Stimulated activated CD4-positive, alpha-beta T cell treated with anti-CD3 and anti-CD28 coated beads, Interleukin-1b, Interleukin-23, amount 100 ng/mL, for 24 hours (primary cell): ENCODE measurements at places on chromosomes 6 and 20.

DNA sequence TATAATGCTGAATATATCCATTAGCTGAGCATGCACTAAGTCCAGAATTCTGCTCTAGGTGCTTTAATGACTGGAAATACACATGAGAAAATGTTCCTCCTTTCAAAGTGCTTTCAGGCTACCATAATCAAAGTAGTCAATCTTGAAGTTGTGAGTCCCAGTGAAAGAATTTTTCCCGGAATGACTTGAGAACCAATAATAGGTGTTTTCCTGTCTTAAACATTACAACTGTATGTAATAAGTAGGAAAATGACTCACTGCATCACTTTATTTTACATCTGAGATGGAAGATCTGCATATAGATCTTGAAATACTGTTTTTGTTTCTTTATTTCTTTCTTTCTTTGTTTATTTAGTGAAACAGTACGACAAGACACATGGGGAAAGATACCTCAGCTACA, 437.4 kb upstream of the JAG1 start:
- no peak for DNase-seq

DNA sequence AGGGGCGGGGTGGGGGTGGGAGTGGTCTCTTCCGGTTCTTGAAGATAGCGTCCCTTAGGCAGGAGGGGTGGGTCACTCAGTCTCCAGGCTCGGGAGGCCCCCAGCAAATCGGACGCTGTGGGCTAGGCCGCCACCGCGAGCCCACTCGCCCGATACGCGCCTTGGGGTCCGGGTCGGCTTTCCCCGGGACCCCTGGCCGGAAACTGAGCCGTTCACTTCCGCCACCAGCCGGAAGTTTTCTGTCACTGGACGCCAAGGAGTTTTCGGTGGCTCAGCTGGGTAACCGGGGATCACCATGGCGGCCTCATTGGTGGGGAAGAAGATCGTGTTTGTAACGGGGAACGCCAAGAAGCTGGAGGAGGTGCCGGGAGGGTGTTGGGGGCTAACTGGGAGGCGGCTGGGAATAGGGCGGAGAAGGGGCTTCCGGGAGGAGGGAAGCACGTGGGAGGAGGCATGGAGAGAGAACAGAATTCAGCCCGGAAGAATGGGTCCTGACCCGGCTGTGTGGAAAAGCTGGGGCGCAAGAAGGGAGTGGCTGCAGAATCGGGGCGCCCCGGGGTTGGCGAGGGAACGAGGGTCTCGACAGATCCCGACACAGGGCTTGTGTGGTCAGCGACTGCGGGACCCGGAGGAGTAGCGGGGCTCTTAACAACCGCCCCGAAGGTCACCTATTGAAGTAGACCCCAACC, at the start of gene ITPA:
ITPA (plus strand) TSS at position 242 of the 689 bp plus-strand sequence; CDS start at position 296, 54 bp downstream.
- peak; percentile 17 for DNase-seq

GRCh38 chr6:13428583-13429405, 58.6 kb downstream of the GFOD1 start:
- DNase-seq: no peak

DNA sequence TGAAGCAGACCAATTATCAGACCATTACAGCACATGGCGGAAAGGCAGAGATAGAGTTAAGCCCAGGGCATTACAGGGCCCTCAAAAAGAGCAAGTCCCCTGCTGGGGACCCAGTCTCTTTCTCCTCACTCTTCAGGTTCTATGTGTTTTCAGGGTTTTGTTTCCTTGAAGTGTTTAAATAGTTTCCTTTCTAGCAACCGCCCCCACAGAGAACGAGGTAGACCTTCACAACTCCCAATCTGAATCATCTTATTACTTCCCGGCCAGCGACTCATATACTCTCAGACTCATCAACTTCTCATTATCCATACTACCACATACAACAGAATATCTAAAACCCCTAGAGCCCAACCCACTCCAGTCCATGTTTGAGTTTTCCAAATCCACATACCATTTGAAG, 526.6 kb upstream of the ARID1B start:
- no peak for DNase-seq

- DNase-seq: no peak
Observed at GRCh38 chr6:1018041-1018440, 293.9 kb upstream of the FOXQ1 start.

- no peak for DNase-seq
Observed at GRCh38 chr6:32517654-32518445, 12.2 kb downstream of the HLA-DRB5 start.

GRCh38 chr6:11209369-11209768, 23.1 kb downstream of the NEDD9 start:
- DNase-seq: no peak

- no peak for DNase-seq
Observed at GRCh38 chr20:4283016-4283415, 267.7 kb upstream of the RNF24 start.

- DNase-seq: no peak
Observed at GRCh38 chr20:23223908-23224580, 126.5 kb upstream of the NXT1 start.

- DNase-seq: no peak
Observed at GRCh38 chr20:44405257-44405656, 49.8 kb downstream of the HNF4A start.

GRCh38 chr6:40551966-40552505, 35.1 kb downstream of the LRFN2 start:
- no peak for DNase-seq

GRCh38 chr6:113375950-113376846, 480.9 kb upstream of the MARCKS start:
- DNase-seq: no peak

DNA sequence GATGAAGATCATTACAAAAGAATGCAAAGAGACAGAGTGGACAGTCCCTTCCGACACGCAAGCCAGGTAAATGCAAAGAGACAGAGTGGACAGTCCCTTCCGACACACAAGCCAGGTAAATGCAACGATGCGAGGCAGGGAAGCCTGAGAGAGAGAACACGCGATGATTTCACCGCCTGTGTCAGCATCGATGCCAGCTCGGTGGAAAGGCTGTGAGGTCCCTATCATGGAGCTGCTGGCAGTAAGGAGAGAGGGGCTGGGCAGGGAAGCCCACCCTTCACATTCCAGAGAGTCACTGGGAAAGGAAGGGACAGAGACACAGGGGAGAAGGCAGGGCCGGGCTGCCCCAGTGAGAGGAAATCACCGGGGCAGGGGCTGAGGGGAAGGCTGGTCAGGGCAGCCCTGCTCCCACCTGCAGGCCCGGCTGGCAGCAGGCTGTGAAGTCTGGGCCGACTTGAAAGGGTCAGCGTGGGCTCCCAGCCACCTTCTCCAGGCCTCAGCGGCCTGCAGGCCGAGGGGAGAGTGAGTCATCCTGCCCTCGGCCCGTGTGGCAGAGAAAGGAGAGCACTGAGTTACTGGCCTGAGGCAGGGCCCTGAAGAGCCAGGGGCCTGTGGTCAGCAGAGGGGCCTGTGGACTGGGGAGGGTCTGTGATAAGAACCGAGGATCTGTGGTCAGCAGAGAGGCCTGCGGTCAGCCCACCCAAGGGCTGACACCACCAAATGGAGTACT, 80.4 kb downstream of the DACT2 start:
- DNase-seq: no peak

DNA sequence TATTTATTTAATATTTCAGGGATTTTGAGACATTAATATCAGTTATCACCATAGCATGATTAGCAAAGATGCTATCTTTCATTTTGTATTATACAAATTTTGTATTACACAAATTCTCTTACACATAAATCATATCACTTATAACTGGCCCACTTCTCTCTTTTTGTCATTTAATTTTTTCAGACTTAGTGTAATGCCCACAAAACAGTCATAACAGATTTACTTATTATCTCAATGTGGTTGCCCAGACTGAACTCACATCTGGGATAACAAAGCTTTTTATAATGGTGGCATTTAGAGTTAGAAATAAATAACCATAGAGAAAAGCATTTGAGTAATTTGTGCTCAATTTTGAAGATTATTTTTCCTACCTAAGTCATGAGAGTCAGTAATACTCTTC, 148.3 kb downstream of the TFAP2B start:
- DNase-seq: no peak

DNA sequence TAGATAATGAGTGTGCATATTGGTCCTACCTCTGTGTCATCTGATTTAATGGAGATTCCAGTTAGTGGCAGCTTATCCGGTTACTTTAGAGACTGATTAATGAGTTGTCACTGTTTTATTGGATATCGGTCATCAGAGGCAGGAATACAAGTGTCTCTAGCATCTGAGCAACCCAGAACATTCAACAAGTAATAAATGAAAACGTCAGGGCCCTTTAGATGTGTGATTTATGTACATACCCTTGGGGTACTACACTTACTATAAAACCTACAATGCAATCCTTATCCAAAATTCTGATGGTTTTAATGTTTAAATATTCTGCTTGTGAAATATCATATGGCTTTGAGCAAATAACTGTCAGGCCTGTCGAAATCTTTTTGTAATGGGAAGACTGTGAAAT, 1117.9 kb upstream of the FLRT3 start:
- DNase-seq: no peak

DNA sequence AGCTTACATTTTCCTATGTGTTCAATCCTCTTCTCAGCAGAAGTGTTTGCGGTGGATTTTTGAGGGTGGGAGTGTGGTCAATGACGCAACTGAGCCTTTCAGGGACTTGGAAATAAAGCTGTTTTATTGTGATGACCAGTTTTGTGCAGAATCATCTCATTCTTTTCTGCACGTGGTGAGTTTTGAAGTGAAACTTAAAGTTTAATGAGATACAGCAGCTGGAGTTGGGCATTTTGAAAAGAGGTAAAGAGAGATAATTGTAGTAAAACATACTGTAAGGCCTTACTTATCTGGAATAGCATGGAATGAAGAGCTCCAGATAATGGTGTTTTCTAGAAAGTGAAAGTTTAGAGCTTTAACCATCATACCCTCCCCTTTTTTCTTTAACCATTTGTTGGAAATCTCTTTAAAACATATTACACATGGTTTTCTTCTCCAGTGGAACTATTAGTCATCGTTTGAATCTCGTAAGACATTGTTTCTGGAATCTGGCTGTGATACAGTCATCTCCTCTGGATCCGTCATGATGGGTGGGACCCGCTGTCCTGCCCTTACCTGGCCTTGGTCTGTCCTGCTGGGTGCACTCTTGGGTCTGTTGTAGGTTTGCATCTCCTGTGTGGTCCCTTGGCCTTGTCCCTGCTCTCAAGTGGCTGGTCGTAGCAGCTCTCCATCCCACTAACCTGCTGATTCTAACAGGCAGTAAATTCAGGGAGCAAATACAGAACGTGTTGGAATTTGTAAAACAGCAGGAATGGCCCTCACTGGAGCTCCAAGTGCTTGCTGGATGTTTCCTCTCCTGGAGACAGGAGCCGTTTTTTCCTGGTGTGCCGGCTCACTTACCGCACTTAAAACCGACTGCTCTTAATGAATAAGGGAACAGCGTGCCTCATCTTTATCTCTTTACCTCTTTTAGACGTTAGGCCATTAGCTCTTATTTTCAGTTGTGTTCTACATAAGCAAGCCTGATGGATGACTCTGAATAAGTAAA, 29.8 kb downstream of the UST start:
- DNase-seq: no peak

GRCh38 chr20:62322492-62323041, 19.8 kb downstream of the ADRM1 start:
- no peak for DNase-seq

- no peak for DNase-seq
Observed at GRCh38 chr20:22523499-22524392, 60.6 kb downstream of the FOXA2 start.

- DNase-seq: no peak
Observed at GRCh38 chr6:83808926-83809325, 44.2 kb upstream of the RIPPLY2 start.

DNA sequence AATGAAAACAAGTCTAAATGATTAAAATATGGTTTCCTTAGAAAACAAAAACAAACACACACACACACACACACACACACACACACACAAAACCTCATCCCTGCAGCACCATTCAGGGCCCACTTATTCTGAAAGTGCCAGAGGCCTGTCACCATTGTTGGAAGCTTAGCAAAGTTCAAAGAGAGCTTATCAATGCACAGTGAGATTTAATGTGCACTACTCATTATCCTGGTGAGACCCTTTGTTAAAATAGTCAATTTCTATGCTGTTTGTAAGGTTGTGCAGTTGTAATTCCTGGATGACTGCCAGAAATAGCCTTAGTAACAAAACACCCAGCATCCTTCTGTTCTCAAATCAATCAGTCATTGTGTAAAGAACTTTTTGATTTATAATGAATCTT, 482.9 kb downstream of the GRIK2 start:
- DNase-seq: no peak

GRCh38 chr6:53321701-53322100, 27.0 kb downstream of the ELOVL5 start:
- DNase-seq: no peak

DNA sequence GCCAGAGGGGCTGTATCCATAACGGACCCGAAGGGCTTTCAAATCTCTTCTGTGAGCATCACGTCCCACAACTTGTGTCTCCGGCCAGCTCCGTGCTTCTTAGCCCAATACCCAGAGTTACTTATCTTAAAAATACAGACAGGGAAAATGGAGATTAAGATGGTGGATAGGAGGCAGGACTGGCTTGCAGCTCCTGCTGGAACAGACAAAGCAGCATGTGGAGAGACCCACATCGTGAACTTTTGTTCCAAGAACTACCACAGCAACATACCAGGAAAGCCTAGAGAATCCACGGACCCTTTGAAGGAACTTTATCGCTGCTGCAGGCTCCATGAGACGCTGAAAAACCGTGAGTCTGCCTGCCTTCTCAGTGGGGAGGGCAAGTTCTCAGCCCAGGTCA, 113.7 kb downstream of the RNASET2 start:
- DNase-seq: no peak

DNA sequence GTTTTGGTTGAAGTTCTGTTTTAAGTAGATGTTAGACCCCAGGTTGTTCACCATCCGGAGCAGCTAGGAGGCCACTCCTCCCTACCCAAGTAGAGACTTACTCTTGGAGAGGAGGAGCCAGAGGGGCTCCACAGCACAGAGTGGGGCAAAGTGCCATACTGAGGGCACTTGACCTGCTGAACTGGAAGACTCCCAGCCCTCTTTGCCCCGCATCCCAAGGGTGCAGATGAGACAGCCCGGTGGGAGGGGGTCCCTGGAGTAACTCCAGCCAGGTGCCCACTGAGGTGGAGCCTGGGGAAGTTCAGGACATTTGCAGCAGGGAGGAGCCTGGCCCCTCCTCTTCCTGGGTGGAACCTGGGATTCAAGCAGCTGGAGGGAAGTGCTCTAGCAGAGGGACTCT, 102.1 kb upstream of the GPR6 start:
- no peak for DNase-seq

GRCh38 chr20:53316206-53316937, 277.3 kb downstream of the ZNF217 start:
- no peak for DNase-seq

- no peak for DNase-seq
Observed at GRCh38 chr6:83215131-83216047, 22.2 kb downstream of the RWDD2A start.

GRCh38 chr20:63054103-63054474, 47.3 kb upstream of the BHLHE23 start:
- DNase-seq: no peak
